GM12878 (cell line): ENCODE measurements at places on chromosomes 12 and 14. TPM values are rescaled to one million over a fixed set of nuclear protein-coding genes. Genes with fewer than 3 reads are reported as not detected.
A peak's percentile ranks its signal among the peaks of the same experiment; 100 is the strongest.

GRCh38 chr14:75845136-75845804 is 136.5 kb downstream of the TGFB3 start:
- no peak for DNase-seq

- DNase-seq, result peak; percentile 25
Measured at GRCh38 chr14:92040431-92041051, 682 bp upstream of the TRIP11 start.

DNA sequence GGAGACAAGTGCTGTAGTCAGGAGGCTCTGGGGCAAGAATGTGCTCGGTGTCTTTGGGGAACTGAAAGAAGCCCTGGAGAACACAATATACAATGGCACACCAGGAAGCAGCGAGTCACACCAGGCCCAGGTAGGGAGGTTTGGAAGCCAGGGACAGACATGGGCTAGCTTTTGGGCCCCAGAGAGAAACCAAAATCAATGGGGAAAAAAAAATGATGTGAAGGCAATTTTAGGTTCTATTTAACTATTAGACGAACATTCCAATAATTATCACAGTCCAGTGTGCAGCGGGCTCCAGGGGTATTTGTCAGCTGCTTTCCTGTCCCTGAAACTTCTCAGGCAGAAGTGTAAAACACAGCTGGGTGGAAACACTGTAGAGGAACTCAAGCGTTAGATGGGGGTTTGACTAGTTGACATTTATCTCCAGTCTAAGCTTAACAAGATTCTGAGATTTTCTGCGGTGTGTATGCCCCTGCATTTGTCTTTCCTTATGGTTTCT is 21.8 kb upstream of the EGLN3 start:
- peak; percentile 61 for DNase-seq

GRCh38 chr12:67748743-67749040 is 100.1 kb downstream of the DYRK2 start:
- no peak for DNase-seq

DNA sequence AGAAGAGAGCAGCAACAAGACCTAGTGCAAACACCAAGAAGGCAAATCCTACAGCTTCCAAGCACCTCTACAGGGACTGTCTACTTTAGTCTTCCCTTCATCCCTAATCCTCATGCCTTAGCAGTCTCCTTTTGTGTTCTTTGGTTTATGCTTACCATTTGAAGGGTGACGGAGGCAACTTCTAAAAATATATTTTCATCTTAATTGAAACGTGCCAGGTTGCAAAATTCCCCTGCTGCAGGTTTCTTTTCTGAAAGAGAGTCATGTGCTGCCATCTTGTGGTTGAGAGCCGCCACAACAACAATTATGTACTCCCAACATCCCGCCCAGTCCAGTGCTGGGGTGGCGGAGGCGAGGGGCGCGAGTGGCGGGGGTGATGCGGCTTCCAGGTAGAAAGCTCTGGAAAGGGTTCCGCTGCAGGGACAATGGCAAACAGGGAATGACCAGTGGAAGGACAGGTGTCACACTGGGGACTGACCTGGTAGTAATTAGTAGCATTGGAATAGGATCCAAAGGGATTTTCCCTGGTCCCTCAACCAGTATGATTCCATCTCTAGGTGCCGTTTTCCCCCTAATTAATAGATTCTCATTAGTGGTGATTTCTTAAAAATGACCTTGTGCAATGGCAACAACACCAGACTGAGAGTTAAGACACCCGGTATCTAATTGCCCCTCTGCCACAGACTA is 80.3 kb upstream of the GNG2 start:
- DNase-seq, result peak; percentile 21

DNA sequence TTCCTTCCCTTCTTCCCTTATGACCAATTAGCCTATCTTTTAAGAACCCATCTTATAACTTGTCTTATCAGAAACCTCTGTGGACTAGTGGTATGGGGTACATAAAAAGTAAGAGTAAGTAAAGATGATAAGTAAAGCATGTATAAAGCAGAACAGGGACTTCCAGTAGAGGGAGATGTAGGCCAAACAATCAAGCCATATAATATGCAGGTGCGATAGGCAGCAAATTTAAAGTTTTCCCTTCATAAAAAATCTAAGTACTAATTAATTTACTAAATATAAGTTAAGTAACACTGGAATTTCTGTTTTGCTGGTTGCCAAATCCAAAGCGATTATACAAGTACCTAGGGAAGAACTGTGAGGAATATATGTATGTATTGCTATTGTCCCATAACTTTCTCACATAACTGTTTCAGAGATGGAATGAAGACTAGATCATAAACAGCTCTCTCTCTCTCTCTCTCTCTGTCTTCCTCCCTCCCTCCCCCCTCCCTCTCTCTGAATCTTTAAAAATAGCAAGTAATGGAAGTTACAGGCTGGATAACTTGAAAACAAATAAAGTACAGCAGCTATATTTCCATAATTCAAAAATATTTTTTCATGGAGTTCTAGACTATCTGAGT is 25.7 kb downstream of the METTL25 start:
- DNase-seq, result no peak

DNA sequence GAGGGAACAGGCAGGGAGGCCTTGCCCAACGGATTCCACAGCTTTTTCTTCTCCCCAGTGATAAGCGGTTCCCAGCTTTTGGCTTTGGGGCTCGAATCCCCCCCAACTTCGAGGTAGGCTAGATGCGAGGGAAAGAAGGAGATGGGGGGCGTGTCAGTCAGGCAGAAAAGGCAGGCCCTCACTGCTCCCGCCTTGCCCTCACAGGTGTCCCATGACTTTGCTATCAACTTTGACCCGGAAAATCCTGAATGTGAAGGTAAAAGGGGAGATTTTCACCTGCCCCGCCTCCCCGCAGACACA is 4.9 kb downstream of the CPNE6 start:
- DNase-seq, result no peak

DNA sequence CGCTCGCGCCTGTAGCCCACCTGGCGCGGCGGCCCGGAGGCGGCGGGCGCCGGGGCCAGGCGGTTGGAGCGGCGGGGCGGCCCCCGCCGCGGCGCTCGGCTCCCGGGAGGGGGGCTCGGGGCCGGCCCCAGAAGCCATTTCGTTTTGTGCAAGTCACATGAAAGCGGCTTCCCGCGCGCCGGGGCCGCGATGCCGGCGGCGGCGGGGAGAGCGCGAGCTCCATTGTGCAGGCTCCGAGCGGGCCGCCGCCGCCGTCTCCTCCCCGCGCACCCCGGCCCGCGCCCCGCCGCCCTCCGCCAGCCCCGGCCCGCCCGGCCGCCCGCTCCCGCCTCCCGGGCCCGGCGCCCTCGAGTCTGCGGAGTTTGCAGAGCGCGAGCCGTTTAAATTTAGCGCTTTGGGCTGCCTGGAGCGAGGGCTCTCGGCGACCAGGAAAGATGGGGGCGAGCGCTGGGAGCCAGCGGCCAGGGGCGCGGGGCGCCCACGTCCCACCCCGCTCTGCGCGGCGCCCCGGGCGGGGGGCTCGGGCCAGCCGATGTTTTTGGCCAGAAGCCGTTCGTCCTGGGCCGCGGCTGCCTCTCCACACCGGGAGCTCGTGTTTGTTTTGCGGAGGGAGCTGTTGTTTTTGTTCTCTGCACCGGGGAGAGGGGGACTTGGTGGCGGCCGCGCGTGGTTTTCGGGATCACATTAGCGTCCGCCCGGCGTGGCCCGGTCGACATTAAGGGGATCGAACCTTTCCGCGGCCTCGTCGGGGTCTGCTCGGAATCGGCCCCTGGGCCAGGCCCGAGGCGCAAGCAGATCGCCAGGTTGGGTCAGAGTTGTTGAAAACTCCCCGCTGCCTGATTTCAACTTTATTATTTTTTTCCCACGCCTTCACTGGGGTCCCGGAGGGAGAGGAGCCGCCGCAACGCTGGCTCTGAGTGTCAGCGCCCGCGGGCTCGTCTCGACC is 982 bp downstream of the BCL7A start:
- DNase-seq, result no peak

DNA sequence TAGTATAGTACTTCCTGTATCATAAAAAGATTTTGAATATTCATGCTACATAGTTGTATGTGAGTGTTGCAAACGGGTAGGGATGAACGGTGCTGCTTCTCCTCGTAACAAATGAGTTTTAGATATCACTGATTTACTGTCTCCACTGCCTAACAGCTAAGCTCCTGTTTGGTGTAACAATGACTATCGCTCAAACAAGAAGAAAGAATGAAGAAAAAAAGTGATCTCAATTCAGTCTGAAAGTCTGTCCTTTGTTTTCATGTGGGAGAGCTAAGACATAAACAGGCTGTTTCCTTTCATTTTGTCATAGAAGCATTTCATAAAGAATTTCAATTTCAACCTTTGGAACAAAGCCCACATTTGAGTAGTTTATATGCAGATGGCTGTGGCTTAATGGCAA is 26.1 kb upstream of the RTRAF start:
- no peak for DNase-seq

GRCh38 chr14:68084256-68084655 is 264.7 kb downstream of the RAD51B start:
- no peak for DNase-seq

GRCh38 chr14:50792634-50793068 is 38.3 kb downstream of the NIN start:
- no peak for DNase-seq

- no peak for DNase-seq
Measured at GRCh38 chr14:76516884-76517283, 140.9 kb downstream of the ESRRB start.

DNA sequence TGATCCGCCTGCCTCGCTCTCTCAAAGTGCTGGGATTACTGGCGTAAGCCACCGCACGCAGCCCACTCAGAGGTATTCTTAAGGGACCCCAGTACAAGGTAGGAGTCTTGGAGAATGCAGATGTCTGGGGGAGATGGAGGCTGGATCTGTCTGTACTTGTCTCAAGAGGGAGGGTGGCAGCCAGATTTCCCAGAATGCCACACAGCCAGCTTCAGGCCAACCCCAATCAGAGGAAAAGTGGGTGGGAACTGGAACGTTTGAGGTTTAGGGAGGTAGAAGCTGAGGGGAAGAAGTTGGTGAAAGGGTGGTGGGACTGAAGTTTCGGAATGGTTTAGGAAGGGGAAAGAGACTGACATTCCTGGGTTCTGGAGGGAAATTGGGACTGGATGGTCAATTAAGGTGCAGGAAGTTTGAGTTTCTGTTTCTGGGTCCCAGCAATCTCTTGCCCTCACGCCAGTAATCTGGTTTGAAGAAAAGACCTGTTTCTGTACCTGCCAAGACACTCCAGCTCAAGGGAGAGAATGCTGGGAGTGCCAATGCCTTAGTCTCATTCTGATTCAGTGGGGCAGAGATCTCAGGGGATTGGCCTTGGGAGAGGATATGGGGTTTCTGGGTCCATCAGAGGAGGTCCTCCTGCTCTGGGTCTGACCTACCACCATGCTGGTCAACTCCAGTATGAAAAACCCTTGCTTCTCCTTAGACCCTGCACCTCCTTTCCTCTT is 8.1 kb upstream of the ZNF385A start:
- no peak for DNase-seq

DNA sequence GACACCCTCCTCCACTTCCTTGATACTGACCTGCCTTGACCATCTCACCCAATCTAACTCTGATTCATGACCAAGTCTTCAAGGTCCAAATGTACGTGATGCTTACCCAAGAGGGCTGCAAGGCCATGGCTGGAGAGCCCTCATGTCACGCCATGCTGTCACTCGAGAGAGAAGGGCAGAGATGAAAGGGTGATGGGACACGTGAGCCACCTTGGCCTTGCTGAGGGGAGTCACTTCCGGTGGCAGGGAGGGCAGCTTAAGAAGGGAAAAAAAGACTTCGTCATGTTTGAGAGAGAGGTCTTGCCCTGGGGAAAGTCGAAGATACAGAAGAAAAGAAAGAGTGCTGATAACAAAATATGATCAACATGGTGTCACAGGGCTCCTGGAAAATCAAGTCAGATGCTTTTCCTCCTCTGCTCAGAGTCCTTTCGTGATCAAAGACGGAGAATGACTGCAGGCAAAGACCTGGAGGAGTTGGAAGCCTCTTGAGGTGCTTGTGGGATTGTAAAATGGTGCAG is 3.3 kb upstream of the SCARB1 start:
- DNase-seq, result no peak

DNA sequence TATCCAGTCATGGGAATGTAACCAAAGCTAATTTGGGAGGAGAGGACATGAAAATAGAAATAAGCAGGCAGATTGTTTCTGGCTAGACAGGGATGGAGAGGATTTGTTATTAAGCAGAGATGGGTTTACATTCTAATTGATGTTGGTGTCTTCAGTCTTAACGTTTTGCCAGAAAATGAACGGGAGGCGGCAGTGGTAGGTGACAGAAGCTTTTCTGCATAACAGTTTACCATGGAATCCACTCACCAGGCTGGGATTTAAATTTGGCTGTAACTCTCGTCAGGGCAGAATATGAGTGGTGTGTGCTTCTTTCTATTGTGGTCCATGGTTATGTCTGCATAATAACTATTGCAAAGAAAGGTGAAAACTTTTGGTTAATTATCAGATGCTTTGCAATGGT is 50.2 kb upstream of the OTX2 start:
- no peak for DNase-seq

GRCh38 chr14:65439117-65439516 is 26.6 kb downstream of the FUT8 start:
- DNase-seq, result no peak

- DNase-seq, result no peak
Measured at GRCh38 chr14:47150267-47150666, 498.7 kb upstream of the RPL10L start.

GRCh38 chr12:47147739-47148138 is 68.0 kb upstream of the AMIGO2 start:
- DNase-seq, result no peak

PLEKHD1 gene
- 0.08 TPM in 1 of 2 replicates, not detected in the other for total RNA-seq

SSTR1 gene
- total RNA-seq, result 0.05 TPM in 1 of 2 replicates, not detected in the other

TBC1D30 gene
- total RNA-seq, result 15.8 and 16.1 TPM in 2 replicates

ACAD10 gene
- total RNA-seq, result 20.4 and 21.5 TPM in 2 replicates

FSCB gene
- total RNA-seq, result not detected in 2 replicates

HRK gene
- not detected in 2 replicates for total RNA-seq

CLSTN3 gene
- total RNA-seq, result 17.1 and 24.7 TPM in 2 replicates
